ENCODE measurements at places on chromosomes 1 and 21.

DNA sequence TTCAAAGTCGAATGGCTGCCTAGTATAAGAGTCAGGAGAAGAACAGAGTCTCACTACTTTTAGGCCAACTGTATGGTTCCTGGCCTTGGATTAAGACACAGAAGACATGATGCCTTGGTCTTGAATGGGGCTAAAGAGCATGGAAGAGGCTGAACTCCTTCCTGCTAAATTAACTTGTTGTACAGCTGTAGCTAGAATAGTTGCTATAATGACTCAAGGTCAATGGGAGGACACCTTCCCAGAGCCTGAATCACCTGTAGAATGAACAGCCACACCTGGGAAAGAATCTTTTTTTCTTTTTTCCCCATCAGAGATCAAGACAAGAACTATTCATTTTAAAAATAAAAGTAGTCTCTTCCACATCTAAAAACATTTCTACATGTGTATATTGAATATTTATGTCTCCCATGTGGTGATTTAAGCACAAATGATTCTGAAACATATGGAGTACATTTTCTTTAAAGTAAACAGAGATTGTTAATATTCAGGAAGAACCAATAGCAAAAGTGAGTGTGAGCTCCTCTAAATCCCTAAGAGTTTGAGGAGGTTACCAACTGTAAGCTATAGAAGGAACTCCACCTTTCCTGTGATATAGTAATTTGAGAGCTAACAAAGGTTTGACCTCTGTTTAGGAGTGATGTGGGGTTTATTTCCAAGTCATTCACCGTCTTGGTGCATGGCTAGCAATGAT, 191.3 kb downstream of the TGFB2 start:
- no peak for DNase-seq

DNA sequence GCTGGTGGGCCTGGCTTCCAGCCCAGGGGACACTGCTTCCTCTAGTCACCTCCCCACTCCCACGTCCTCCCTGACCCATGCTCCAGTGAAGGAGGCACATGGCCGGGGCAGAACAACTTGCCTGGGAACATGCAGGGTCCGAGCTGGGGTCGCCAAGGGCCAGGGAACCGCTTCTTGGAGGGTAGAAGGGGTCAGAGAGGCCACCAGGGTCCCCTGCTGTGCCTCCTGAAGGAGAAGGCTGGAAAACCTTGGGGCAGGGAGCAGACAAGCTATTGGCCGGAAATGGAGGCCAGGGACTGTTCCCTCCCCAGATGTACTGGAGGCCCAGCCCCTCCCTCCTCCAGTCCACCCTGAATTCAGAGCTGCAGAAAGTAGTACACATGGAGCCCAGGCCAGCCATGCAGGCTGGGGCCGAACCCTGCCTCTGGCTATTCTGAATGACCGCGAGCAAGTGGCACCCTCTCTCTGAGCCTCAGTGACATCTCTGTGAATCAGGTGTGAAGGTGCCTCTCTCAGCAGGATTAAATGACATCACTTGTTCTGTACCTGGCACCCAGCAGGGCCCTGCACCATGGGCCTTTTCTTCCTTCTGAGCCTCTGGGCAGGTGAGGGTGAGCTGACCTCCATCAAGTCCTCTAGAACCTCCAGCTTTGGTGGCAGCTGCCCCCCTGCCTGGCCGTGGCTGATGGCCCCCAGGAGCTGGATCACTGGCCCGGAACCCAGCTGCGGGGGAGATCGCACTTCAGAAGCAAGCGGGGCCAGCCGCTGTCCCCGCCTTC, 15.7 kb downstream of the SPOCD1 start:
- DNase-seq = no peak

- DNase-seq = no peak
Observed at GRCh38 chr1:245677461-245678240, 522.9 kb downstream of the KIF26B start.

DNA sequence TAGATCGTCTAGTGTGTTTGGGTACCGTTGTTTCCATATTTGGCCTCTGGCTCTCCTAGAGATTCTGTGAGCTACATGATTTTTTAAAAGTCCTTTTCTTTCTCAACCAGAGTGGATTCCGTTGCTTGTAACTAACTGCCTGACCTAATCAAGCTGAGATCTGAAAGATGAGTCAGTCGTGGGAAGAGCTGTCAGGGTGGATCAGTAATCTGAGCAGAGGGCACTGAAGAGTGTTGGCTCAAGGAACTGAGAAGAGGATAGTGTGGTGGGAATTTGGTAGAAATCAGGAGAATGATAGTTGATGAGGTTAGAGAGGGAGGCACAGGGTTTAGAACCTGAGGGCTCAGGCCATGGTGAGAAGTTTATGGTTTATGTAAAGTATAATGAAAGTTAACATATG, 52.2 kb downstream of the TRAF5 start:
- no peak for DNase-seq

- no peak for DNase-seq
Observed at GRCh38 chr1:14363036-14363590, 235.4 kb upstream of the KAZN start.

DNA sequence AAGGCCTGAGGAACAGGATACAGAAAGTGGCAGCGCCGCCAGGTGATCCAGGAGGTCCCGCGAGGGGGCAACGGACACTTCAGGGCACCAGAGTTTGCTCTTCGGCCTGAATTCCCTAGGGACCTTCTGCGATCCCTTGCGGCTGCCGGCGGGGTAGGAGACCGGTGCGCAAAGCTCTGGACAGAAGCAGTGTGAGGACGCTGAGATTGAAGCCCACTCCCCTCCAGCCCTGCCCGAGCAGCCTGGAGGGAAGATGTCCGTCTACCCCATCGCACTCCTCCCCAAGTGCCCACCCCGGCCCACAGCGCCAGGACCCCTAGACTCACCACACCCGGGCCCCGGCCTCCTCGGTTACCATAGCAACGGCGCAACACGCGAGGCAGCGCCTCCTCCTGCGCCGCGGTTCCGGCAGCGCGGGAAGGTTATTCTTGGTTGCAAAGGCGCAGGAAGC, at the start of gene ANKRD45:
TSS of gene ANKRD45 (minus strand) at position 361 of the 451 bp plus-strand sequence. CDS start 10,433 bp downstream, outside the sequence.
- no peak for DNase-seq

DNA sequence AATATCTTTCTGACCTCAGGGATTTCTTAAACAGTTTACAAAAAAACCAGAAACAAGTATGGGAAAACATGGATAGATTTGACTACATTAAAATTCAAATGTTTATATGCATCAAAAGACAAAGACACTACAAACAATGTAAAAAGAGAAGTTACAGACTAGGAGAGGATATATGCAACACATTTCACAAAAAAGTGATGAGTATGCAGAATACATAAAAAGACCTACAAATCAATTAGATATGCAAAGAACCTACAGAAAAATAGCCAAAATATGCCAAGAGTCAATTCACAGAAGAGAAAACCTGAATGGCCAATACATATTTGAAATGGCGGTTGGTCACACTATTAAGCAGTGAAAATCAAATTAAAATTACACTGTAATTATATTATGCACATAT, 175.0 kb downstream of the FOXD2 start:
- no peak for DNase-seq

GRCh38 chr21:37811711-37812110, 104.5 kb downstream of the KCNJ6 start:
- no peak for DNase-seq

DNA sequence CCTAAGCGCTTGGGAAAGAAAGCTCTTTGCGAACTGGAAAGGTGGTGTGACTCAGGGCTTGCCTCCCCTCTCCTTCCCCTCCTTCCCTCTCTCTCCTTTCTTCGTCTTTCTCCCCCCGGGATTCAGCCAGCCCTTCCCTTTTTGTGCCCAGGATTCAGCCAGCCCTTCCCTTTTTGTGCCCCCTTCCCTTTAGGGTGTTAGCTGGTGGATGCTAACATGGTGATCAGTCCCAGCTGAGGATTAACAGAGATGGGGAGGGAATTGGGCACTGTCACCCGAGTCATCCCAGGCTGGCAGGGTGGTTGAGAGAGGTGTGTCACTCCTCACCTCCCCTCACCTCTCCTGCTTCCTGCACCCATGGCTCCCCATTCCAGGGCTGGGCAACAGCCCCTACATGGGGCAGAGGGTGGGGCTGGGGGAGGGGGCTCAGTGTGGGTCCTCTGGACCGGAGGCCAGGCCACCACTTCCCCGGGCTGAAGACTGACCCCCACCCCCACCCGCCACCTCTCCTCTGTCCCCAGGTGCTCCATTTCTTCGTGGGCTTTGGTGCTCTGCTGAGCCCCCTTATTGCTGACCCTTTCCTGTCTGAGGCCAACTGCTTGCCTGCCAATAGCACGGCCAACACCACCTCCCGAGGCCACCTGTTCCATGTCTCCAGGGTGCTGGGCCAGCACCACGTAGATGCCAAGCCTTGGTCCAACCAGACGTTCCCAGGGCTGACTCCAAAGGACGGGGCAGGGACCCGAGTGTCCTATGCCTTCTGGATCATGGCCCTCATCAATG, 51.5 kb downstream of the ELK4 start:
- no peak for DNase-seq

- no peak for DNase-seq
Observed at GRCh38 chr1:167518331-167518700, at the start of gene CD247. CD247 (minus strand) TSS chr1:167518529; CDS start chr1:167518465, 64 bp downstream.

DNA sequence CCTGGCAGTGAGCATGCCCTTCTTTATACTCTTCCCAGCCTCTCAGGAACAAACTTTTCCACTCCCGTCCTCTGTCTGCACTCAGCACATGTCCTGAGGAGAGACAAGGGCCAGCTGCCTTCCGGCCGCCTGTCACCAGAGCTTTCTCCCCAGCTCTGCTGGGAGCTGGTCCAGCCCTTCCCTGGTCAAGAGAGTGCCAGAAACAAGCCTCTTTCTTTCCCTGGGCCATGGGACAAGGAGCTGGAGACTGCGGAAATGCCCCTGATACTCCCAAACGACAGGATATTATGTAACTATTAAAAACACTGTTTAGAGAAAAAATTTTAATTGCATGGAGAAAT, 10.4 kb downstream of the LAMB3 start:
- DNase-seq = no peak

DNA sequence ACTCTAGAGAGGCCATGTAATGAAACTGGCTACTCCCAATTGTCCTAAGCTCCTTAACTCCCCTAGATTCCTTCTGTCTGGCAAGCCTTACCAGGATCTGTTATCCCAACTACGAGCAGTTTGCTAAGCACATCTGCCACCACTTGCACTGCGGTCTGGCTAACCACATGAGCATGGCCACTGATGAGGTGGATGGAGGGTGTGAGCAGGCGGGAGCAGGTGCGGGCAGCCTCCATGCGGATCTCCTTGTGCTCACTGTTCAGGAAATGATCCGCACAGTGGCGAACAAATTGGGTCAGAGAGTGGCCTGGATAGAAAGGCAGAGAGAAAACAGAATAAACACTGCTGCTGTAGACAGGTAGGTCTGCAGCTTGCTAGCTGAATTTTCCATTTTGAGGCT, 24.0 kb downstream of the MTOR start:
- no peak for DNase-seq

DNA sequence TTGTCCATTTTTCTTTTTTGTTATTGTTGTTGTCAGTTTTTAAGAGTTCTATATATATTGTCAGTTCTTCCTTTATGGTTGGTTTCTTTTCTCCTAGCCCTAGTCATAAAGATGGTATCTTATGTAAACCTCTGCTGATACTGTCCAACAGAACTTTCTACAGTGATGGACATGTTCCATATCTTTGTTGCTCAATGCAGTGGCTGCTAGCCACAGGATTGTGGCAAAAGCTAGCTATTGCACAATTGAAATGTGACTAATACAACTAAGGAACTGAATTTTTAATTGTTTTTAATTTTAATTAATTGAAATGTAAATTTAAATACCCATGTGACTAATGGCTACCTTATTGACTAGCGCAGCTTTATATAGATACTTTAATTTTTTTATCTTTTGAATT, 411.8 kb upstream of the PTBP2 start:
- no peak for DNase-seq

- no peak for DNase-seq
Observed at GRCh38 chr1:65263286-65263685, 46.1 kb upstream of the DNAJC6 start.

GRCh38 chr1:246753670-246754535, 29.7 kb downstream of the SCCPDH start:
- peak; percentile 37 for DNase-seq

GRCh38 chr1:226939438-226940028, 561 bp upstream of the COQ8A start:
- no peak for DNase-seq

- no peak for DNase-seq
Observed at GRCh38 chr21:45481566-45481965, 60.7 kb downstream of the SLC19A1 start.

GRCh38 chr1:94169126-94169525, 48.2 kb upstream of the ABCA4 start:
- no peak for DNase-seq

DNA sequence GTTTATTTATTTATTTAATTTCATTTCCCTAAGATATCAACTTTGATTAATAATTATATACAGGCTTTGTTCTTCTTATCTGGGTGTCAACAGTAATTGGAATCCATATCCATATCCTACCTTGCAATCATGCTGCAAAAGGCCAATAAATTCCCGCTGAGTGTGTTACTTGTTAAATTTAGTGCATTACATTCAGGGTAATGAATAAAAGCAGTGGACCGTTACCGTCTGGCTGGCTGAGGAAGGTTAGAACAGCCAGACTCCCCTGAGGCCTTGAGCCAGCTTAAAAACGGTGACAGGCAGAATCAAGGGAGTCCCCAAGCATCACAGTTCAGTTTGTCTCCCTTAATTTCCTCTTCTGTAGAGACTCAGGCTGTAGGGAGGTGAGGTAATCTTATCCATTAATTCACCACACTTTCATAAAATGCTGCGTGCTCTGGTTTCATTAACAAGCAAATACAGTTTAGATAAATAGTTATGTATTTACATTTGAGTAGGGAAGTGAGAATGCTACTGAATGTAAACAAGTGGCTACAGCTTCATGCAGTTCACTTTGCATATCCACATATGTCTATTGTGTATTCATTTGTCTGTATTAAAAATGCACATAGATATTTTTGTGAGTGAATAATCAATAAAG, 888.2 kb upstream of the CXADR start:
- no peak for DNase-seq

- no peak for DNase-seq
Observed at GRCh38 chr1:192438737-192439136, 121.9 kb downstream of the RGS21 start.

DNA sequence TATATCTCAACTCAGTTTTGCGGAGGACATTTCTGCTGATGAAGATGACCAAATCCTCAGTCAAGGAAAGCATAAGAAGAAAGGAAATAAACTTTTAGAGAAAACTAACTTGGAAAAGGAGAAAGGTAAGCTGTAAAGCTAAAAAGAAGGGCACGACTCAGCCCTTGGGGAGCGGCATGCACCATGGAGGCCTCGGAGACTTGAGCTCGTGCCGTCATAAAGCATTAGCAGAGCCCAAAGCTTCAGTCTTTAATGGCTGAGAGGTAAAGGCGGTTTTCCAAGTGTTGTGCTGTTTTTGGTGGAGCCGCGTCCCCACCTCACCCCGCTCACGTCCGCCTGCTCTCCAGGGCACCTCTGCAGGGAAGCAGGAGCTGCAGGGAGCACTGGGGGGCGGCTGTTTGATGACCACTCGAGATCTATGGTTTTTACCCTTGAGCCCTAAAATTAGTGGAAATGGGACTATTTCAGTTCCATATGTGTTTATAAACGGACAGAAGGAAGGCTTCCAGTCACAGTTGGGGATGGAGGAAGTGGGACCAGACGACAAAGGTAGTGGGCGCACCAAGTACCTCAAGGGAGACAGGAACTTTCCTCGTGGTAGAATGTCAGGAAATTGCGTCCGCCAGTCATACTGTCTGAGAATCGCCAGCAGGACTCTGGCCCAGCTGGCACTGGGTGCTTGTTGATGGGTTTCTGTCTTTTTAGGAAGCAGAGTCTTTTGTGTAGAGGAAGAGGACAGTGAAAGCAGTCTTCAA, 27.6 kb downstream of the RRP1B start:
- no peak for DNase-seq
